ENCODE measurements at places on chromosomes 3 and 15. TPM values are rescaled to one million over a fixed set of nuclear protein-coding genes. Genes with fewer than 3 reads are reported as not detected.

The LMAN1L gene
- not detected for total RNA-seq

The BLOC1S6 gene
- 35.7 TPM for total RNA-seq

The STOML1 gene
- 7.9 TPM for total RNA-seq

The GOLGA8A gene
- 224 TPM for total RNA-seq

The CCDC39 gene
- total RNA-seq, result not detected

The CTDSPL2 gene
- 65.9 TPM for total RNA-seq

The TF gene
- total RNA-seq, result 0.91 TPM

The CCR4 gene
- total RNA-seq, result 22.8 TPM

The HGD gene
- total RNA-seq, result 0.49 TPM

The FBXW12 gene
- not detected for total RNA-seq

The LRRC34 gene
- 7.2 TPM for total RNA-seq

The NMB gene
- 1.8 TPM for total RNA-seq

The GP9 gene
- not detected for total RNA-seq

The GPX1 gene
- 112 TPM for total RNA-seq

The SCAANT1 gene
- total RNA-seq, result 1.3 TPM

The FAM98B gene
- total RNA-seq, result 34.8 TPM

The TMOD2 gene
- 12.7 TPM for total RNA-seq

The SUSD5 gene
- total RNA-seq, result not detected

The SLC35G2 gene
- 1.6 TPM for total RNA-seq

The PLSCR5 gene
- total RNA-seq, result not detected

The EFL1 gene
- total RNA-seq, result 27.2 TPM

The ISL2 gene
- total RNA-seq, result 2.4 TPM

The TMOD3 gene
- total RNA-seq, result 61.3 TPM

The DUOX1 gene
- not detected for total RNA-seq

The SLC24A5 gene
- not detected for total RNA-seq

The EPHA6 gene
- total RNA-seq, result not detected

The PLA2G4B gene
- total RNA-seq, result 7.7 TPM

The GP5 gene
- 0.53 TPM for total RNA-seq

The TTC23 gene
- 1.2 TPM for total RNA-seq

The SH3GL3 gene
- not detected for total RNA-seq

The TRH gene
- total RNA-seq, result not detected

The CLDN18 gene
- not detected for total RNA-seq

The CCRL2 gene
- 11.9 TPM for total RNA-seq

The FGF12 gene
- total RNA-seq, result not detected

The MYLK gene
- 0.50 TPM for total RNA-seq

The DNASE1L3 gene
- total RNA-seq, result not detected

The TMEM158 gene
- total RNA-seq, result 0.15 TPM

The PLD1 gene
- 2.0 TPM for total RNA-seq

The GFM1 gene
- total RNA-seq, result 39.4 TPM

The SPG21 gene
- 60.4 TPM for total RNA-seq

The ACTC1 gene
- total RNA-seq, result not detected

The CDC25A gene
- total RNA-seq, result 33.1 TPM

The SAMD7 gene
- not detected for total RNA-seq

The PRRT3 gene
- 3.5 TPM for total RNA-seq

The SLC38A3 gene
- not detected for total RNA-seq

The RAP2B gene
- total RNA-seq, result 22.4 TPM

The SLC6A11 gene
- total RNA-seq, result not detected

The SEMA5B gene
- not detected for total RNA-seq

The SAMMSON gene
- not detected for total RNA-seq

The ITIH4 gene
- total RNA-seq, result 18.0 TPM

The ZCWPW2 gene
- total RNA-seq, result not detected

The COL7A1 gene
- 1.1 TPM for total RNA-seq

The CKMT1B gene
- 0.40 TPM for total RNA-seq

The GPR15 gene
- total RNA-seq, result 182 TPM

The HCLS1 gene
- total RNA-seq, result 305 TPM

The OXNAD1 gene
- total RNA-seq, result 47.4 TPM

The PPIP5K1 gene
- total RNA-seq, result 33.5 TPM

The CTXN2 gene
- total RNA-seq, result not detected

Measured in activated CD8-positive, alpha-beta memory T cell treated with anti-CD3 and anti-CD28 coated beads, Interleukin-2, amount 10 ng/mL, durations not matched to agents 7 days and 5 days (primary cell).